Left colon (tissue), 2 donors: ENCODE measurements at places on chromosomes 5 and 9. TPM values are rescaled to one million over a fixed set of nuclear protein-coding genes. Genes with fewer than 3 reads are reported as not detected.

Gene TMC1
- 0.40 TPM for total RNA-seq

Gene CCDC192
- total RNA-seq, result not detected

Gene STC2
- 1.7 TPM for total RNA-seq

Gene SPOCK1
- 2.3 TPM for total RNA-seq

GRCh38 chr9:116152390-116152789 is 1.2 kb upstream of the PAPPA start:
- no peak for DNase-seq

DNA sequence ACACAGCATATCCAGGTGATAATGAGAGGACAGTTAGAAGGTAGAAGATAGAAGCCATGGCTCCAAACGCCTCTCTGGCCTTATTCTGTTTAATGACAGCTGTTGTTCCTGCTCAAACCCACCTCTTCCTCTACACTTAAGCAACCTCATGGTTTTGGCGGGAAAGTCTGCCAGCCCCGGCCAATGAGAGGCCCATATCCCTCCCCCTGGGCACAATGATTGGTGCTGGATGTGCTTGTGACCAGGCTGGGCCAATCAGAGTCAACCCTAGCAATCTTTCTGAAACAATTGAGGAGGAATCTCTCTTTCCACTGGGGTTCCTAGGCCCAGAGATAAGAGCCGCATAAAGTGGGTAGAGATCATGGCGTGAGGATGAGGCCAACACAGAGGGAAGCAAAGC is 4.8 kb upstream of the GFI1B start:
- no peak for DNase-seq

DNA sequence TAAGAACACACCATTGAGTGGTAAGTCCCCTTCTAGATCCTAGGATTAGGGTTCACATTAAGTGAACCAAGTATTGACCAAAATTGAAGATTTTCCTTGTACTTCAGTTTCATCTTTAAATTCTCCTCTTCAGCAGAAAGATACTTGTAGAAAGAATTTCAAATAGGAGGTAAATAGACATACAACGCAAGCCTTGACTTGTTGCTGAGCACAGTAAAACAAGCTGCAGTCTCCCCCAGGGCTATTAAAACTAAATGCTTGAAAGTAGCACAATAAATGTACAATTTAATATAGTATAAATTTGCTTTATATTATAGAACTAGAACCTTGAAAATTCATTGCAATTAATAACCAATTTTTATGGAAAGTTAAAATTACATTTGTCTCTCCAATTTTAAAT is 170.1 kb upstream of the TARS1 start:
- DNase-seq, result no peak

DNA sequence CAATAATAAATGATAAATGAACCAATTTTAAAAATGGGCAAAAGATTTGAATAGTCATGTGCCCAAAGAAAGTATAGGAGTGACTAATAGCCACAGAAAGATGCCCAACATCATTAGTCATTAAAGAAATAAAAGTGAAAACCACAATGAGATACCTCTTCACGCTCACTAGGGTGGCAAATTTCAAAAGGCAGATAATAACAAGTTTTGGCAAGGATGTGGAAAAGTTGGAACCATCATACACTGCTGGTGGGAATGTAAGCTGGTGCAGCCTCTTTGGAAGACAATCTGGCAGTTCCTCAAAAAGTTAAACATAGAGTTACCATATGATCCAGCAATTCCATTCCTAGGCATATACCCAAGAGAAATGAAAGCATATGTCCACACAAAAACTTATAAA is 1819.8 kb downstream of the MAT2B start:
- no peak for DNase-seq

- DNase-seq, result no peak
Measured at GRCh38 chr9:115079156-115079555, 38.8 kb downstream of the TNC start.

DNA sequence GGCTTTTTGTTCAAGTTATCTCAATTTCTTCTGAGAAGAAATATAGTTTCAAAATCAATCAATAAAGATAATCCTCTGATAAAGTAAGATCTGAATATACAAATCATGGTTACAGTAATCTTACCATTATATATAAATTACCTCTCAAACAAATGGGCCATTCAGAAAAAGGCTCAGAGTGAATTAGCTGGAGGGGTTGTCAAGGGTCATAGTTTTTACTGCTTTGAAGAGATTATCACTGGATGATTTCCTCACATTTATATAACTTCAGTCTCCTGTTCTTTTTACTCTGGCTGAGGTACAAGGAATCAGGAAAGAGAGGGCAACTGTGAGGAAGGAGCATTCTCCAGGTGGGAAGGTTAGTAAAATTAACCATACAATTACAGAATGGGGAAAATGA is 148.6 kb upstream of the ELL2 start:
- DNase-seq, result no peak

DNA sequence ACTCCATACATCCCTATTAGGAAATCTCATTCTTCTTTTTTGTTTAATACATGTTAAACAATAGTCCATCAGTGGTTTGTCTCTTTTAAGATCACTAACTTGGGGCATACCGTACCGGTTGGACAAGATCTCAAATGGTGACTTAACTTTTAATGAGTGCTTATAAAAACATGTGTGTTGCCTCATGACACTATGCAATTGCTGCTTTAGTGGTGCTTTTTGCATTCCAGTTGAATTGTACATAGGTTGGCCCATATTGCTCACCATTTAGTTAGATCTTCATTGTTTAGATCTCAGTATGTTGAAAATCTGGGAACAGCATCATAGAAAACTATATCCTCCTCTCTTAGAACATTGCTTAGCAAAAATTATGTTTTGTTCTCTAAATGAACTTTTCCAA is 17.8 kb downstream of the C9orf85 start:
- no peak for DNase-seq

DNA sequence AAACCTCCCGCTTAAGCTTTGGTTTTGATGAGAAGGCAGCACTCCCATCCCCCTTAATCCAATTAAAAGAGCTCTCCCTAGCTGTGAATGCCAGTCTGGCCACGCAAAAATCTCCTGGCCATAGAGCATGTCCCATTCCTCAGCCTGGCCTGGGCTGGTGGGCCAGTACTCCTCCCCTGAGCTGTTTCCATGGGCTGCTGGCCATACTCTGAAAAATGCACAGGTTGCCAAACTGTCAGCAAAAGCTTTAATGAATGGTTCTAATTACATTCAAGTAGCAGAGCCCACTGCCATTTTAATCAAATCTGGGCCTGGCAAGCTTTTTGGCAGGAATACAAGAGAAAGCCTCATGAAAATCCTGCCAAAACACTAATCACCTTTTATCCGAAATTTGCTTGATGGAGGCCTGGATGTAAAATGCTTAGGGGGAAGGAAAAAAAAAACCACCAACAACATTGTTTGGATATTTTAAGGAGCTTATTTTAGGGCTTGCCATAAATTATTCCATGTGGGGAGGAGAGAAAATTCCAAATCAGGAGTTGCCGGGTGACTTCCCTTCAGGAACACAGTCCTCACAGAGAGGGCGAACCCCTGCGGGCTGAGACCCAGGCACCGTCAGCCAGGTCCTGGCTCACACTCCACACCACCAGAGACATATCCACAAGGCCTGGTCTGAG is 243.3 kb downstream of the SEC61B start:
- no peak for DNase-seq

DNA sequence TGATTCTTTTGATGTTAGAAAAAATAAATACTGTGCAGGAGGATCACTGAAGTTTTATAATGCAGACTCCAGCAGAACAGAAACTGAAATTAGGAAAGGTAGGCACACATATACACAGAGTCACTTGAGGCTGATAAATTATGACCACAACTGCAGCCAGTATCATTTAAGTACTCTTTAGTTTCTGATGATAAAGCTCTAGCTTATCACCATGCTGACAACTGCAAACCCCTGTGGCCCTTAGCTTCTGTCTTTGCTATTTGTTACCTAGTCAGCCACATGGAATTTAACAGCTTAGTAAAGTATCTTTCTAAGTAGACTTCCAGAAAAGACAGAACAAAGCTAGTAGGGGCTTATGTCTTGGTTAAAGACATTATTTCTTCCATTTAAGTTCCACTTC is 734.8 kb upstream of the CDH6 start:
- DNase-seq, result no peak

GRCh38 chr9:113887436-113887835 is 11.3 kb downstream of the ZNF618 start:
- DNase-seq, result no peak

- DNase-seq, result no peak
Measured at GRCh38 chr5:112787896-112788295, 50.2 kb downstream of the APC start.

DNA sequence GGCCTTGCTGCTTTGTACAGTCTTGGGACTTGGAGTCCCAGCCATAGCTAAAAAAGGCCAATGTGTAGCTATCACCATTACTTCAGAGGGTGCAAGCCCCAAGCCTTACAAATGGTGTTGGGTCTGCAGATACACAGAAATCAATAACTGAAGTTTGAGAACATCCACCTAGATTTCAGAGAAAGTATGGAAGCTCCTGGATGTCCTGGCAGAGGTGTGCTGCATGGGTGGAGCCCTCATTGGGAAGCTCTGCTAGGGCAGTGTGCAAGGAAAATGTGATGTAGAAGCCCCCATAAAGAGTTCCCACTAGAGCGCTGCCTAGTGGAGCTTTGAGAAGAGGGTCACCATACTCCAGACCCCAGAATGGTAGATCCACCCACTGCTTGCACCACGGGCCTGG is 626.7 kb upstream of the COX7C start:
- DNase-seq, result no peak
